ENCODE measurements at places on chromosomes 11 and 22. TPM values are rescaled to one million over a fixed set of nuclear protein-coding genes. Genes with fewer than 3 reads are reported as not detected.

GRCh38 chr11:75337195-75337654, 14.2 kb downstream of the ARRB1 start:
- DNase-seq: no peak

- DNase-seq: peak; percentile 80
Observed at GRCh38 chr11:130787092-130787616, 129.1 kb downstream of the SNX19 start.

GRCh38 chr11:100734743-100735527, 47.8 kb downstream of the ARHGAP42 start:
- no peak for DNase-seq

DNA sequence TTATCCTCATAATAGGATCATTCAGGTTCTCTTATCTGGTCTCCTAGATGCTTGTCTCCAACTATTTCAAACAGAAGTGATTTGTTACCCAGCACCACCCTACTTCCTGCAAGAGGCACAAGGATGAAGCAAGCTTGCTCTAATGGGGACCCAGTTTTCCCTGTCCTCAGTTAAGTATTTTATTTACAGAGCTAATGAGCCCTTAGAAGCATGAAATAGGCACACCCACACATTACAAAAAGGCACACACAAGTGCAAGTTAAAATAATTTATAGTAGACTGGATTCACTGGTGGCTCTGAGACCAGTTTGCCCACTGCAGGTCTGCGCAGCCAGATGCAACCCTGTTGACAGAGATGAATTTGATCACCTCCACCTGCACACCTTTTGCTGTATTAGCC, 167.5 kb downstream of the KIRREL3 start:
- DNase-seq: no peak

DNA sequence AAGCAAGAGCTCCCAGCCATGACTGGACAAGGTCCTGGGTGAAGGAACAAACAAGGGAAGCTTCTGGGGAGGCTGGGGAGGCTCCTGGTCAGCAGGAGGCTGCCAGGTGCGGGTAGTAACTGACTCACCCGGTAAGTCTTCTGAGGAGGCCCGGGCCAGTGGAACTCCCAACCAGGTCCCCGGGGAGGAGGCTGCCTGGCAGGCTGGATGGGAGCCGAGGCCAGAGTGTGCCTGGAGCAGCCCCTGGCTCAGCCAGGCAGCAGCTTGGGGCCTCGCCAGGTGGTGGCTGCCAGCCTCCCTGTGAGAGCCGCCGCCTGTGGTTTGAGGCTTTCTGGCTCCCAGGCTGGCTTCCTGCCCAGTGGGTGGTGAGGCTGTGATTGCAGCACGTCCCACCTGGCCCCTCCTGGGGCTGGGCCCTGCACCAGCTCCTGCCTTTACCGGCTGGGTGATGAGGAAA, 46.2 kb downstream of the IGF2 start:
- DNase-seq: no peak

DNA sequence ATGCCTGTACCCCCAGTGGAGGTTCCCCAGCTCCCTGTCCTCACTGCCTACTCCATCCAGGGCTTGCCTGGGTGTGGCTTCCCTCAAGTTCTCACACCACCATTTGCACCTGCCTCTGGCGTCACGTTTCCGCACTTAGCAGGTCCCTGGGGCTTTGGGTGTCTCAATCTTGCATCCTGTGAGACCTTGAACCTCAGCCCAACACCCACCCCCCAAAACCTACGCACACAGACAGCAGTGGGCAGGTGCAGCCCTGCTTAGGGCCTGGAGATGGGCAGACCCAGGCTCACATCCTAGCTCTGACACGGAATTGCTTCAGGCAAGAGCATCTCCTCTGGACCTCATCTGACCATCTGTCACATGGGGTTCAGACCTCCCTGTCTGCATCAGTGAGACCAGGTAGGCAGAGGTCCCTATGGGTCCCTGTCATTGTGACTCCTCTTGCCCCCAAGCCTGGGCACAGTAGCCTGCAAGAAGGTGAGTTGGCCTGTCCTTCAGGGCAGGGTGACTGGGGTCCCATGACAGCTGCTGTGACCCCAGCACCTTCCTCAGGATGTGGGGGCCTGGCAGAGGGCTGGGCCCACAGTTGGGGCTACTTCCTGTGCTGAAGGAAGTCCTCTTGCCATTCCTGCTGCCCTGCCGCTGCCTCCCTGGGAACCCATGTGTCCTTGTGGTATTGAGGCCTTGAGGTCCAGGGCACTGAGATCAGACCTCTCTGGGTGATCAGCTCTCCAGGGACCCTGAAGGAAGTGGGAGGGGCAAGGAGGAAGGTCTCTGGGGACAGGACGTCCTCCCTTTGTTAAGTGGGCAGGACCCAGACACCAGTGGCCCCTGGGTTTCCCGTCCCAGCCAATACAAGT, 2.0 kb downstream of the SIPA1 start:
- no peak for DNase-seq

DNA sequence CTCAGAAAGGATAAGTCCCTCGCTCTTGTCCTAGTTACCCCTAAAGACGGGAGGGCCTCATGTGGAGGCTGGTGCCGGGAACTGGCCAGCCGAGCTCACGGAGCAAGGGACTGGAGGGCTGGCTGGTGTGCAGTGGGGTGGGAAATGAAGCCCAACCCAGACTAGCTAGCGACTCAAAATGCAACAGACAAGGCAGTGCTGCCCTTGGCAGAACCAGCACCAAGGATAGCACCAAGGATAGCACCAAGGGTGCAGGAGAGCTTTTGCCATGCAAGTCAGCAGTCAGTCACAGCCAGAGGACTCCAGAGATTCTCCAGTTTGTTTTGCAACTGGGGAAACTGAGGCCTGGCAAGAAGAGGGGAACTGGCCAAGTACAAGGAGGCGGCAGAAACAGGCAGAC, 6.5 kb upstream of the BATF2 start:
- no peak for DNase-seq

GRCh38 chr11:101848262-101848661, 66.5 kb upstream of the CEP126 start:
- peak; percentile 18 for DNase-seq

GRCh38 chr22:36808721-36809344, 8.0 kb downstream of the PVALB start:
- no peak for DNase-seq

DNA sequence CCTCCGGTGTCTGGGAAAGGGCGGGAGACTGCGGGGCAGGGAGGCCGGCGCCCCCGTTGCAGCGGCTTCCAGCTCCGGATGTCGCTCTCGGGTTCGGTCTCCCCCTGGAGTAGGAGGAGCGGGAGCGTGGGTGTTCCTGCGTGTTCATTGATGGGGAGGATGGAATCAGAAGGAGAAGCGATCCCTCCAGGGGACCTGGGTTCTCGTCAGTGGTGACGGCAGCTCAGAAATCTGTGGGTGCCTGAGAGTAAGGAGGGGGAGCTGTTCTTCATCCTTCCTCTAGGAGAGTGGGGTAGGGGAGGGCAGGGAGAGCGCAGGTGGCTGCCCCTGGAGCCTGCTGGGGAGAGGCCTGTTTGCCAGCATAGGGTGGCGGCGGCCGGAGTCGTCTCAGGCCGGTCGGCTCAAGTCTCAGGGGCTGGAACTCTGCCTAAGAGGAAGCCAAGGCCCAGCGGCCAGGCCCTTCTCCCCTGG, 1.1 kb downstream of the UBASH3B start:
- DNase-seq: no peak

- no peak for DNase-seq
Observed at GRCh38 chr11:131691181-131692041, 321.0 kb downstream of the NTM start.

GRCh38 chr11:9004183-9004926, 554 bp upstream of the NRIP3 start:
- DNase-seq: no peak

DNA sequence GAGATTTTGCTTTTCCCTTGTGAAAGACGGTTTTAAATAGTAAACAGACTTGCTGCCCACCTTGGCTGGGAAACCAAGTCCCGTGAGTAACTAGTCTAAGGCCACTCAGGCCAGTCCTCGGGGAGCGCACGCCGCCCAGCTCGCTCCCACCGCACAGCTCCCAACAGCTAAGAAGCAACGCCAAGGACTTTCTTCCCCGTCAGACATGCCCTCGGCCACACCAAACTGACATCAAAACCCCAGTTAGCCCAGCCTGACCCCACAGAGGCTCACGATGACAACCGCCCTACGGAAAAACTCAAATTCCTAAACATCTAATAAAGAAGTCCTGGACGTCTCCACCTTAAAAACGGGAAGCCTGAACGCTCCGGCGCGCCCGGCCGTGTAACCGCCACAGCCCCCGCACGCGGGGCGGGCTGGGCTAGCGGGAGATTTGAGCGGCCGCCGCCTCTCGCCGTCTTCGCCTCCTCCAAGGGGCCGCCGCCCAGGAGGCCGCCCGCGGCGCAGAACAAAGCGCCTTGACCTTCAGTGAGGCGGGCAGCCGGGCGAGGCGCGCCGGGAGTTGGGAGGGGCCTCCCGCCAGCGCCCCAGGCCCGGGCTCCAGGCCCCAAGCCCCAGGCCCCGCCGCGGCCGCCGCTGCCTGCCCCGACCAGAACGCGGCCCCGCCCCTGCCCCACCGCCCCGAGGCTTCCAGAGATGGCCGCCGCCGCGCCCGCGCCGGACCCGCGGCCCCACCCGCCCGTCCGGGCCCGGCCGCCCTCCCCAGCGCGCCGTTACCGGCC, 486 bp downstream of the NAP1L4 start:
- peak; percentile 31 for DNase-seq

DNA sequence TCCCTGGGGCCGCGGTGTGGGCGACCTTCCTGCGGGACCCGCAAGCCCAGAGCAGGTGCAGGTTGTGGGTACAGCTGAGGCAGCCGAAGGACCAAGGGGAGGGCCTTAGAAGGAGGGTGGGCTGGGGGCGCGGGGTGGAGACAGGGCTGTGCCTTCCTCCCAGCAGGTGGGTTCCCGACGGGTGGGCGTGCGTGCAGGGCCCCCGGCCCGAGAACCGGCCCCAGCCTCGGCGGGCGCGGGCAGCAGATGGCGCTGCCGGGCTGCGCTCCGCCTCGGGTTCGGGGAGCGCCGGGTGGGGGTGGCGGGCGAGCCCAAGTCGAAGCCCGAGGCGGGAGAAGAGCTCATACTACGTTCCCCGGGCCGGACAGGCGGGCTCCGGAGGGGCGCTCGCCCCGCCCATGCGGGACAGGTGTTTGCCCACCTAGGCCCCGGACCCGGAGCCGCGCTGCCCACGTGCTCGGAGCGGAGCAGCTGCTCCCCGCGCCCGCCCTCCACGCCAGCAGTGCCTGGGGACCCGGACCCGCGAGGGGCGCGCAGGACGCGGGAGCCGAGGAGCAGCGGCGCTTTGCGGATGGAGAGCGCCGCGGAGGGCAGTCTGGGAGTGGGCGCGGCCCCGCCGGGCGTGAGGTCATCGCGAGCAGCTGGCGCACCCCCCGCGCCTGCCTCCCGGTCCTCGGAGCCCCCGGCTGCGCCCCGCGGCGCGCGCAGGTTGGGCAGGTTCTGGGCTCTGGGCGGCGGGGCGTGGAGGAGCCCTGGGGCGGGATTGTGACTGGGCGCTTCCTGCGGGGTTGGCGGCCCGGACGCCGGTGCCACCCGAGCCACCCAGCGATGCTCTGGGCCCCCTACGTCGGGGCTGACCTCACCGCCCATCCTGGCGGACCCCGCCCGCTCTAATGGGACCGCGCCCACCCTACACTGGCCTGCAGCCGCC, 25.3 kb downstream of the DUSP8 start:
- peak; percentile 36 for DNase-seq

DNA sequence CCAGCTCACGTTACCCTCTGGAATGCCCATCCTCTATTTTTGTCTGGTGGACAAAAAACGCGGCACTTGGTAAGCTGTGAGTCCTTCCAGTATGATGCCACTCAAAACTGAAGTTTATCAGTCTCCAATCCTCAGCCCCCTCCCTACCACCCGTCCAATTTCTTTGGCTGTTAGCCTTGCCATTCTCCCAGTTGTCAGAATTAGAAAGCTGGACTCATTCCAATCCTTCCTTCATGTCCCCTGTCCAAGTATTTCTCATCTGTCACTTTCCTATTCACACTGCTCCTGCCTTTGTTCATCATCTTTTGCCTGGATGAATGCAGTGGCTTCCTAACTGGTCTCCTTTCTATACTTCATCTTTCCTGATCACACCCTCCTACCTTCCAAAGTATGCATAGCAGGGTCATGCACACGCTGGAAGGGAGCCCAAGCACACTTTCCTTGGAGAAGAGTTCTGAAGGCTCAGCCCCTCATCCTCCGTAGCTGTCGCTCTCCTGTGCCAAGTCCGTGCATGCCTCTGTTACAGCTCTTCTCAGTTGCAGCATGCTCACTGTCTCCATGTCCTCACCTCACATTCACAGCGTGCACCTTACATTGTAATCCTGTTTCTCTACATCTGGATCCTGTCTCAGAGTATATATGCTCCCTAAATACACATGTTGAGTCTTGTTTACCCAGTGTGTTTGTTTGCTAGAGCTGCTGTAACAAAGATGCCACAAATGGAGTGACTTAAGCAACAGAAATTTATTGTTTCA, 19.4 kb downstream of the APLP2 start:
- no peak for DNase-seq

- no peak for DNase-seq
Observed at GRCh38 chr11:112392904-112393303, 132.2 kb upstream of the PLET1 start.

- DNase-seq: no peak
Observed at GRCh38 chr11:108135845-108136544, 14.6 kb downstream of the ACAT1 start.

GRCh38 chr11:125105926-125106325, 5.5 kb downstream of the TMEM218 start:
- DNase-seq: no peak

DNA sequence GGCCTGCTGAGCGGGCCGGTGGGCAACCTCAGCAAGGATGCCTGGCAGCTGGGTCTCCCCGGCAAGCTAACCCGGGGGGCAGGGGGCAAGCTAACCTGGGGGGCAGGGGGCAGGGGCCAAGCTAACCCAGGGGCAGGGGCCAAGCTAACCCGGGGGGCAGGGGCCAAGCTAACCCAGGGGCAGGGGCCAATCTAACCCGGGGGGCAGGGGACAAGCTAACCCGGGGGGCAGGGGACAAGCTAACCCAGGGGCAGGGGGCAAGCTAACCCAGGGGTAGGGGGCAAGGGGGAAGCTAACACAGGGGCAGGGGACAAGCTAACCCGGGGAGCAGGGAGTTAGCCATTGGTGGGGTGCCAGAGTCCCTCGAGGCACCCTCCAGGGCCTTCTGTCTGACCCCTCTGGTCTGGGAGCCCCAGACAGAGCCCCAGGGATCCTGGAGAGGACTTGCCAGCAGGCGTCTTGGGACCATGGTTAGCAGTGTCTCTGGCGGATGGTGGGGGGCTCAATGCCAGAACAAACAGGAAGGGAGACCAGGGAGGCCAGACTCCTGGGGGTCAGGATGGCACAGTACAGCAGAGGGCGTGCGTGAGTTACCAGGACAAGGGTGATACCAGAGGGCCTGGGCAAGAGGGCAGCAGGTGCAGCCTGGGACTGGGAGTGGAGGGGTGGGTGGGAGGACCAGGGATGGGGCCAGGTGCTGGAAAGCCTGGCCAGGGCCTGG, 16.1 kb downstream of the IGF2 start:
- DNase-seq: no peak

GRCh38 chr11:123363556-123363955, 66.5 kb upstream of the GRAMD1B start:
- no peak for DNase-seq

OR4C13 gene
- polyA plus RNA-seq: not detected

P2RX3 gene
- 0.28 TPM for polyA plus RNA-seq

SHANK3 gene
- polyA plus RNA-seq: 14.0 TPM

VWCE gene
- polyA plus RNA-seq: 2.2 TPM

MUC6 gene
- polyA plus RNA-seq: 0.57 TPM

BBOX1 gene
- polyA plus RNA-seq: 0.24 TPM

ARVCF gene
- 46.1 TPM for polyA plus RNA-seq

APOL5 gene
- polyA plus RNA-seq: not detected

TUB gene
- 25.0 TPM for polyA plus RNA-seq

THAP7 gene
- polyA plus RNA-seq: 20.0 TPM

SCGB1D2 gene
- not detected for polyA plus RNA-seq
